ENCODE measurements at places on chromosomes 13 and 19.

DNA sequence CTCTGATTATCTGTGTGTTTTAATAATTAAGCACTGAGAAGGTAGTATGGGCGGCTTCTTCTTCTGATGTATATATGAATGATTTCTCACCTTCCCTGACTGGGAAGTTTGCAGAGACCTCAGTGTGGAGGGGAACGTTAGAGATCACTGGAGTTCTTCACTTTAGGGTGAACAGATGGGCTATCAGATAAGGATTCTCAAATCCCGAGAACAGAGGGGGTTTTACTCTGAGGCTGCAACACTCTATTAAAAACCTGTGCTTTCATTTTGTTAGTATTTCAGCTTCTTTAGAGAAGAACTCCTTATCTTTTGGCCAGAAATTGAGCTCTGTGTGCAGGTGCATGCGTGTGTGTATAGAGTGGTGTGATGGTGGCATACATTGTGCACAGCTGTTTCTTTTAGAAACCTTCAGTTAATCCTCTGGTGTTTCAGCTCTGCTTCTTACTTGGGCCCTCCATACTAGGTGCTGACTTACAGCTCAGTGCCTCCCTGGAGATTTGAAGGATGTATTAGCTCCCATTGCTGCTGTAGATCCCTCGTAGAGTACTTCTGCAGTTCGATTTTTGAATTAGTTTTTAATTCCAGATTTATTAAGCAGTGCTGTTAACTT is 45.3 kb upstream of the PCDH9 start:
- no peak for DNase-seq

GRCh38 chr13:77536358-77536757 is 852 bp downstream of the SCEL start:
- no peak for DNase-seq

- no peak for DNase-seq
Measured at GRCh38 chr13:97111756-97112155, 110.4 kb upstream of the MBNL2 start.

DNA sequence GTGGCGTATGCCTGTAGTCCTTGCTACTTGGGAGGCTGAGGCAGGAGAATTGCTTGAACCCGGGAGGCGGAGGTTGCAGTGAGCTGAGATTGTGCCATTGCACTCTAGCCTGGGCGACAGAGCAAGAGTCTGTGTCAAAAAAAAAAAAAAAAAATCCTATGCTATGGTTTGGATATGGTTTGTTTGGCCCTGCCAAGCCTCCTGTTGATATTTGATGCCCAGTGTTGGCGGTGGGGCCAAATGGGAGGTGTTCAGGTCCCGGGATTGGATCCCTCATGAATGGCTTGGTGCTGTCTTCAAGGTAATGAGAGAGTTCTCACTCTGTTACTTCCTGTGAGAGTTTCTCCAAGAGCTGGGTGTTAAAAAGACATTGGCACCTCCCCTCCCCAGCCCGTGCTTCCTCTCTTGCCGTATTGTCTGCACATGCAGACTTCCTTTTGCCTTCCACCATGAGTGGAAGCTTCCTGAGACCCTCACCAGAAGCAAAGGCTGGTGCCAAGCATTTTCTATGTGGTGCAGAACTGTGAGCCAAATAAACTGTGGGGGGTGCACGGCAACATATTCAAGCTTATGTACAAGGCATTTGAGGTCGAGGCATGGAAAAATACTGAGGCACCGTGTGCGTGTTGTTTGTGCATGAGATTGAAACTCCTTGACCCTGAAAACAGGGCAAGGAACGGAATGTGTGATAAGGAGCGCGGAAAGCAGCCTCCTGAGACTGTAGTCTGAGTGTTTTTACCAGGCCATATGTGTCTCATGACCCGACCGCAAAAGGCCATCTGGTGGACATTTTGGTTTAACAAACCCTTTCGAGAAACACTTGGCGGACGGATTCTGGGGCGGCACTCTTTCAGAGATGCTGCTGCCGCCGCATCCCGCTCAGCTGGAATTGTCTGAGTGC is 7.3 kb downstream of the SIGLEC9 start:
- no peak for DNase-seq

DNA sequence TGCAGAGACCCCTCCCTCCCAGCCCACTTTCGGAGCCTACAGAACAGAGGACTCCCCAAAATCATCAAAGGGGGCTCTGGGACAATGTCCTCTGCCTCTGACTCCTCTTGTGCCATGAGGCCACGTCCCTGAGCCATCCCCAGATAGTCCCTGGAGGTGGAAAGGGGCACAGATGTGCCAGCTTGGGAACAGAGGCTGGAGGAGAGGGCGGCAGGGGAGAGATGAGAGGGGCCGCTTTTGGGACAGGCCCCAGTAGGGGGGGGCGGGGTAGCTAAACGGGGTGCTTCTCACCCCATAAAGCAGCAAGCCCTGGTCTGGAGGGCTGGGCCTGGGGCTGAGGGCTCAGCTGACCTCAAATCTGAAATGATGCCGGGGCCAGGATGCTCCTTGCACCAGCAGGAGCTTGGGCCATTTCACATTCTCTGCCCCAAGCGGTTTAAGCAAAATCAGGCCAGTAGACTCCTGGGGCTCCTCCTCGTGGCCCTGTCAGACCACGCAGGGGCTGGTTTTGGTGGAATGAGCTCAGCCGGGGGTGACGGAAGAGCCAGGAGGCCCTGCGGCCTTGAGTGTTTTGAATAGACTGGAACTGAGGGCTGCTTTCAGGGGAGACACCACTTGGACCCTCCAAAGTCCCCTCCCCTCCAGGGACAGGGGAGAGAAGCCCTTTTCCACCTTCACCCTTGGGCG is 27.1 kb downstream of the ONECUT3 start:
- no peak for DNase-seq

GRCh38 chr13:111906816-111907215 is 160.1 kb upstream of the SOX1 start:
- no peak for DNase-seq

GRCh38 chr19:46469541-46470185 is 1.7 kb downstream of the PNMA8A start:
- no peak for DNase-seq

DNA sequence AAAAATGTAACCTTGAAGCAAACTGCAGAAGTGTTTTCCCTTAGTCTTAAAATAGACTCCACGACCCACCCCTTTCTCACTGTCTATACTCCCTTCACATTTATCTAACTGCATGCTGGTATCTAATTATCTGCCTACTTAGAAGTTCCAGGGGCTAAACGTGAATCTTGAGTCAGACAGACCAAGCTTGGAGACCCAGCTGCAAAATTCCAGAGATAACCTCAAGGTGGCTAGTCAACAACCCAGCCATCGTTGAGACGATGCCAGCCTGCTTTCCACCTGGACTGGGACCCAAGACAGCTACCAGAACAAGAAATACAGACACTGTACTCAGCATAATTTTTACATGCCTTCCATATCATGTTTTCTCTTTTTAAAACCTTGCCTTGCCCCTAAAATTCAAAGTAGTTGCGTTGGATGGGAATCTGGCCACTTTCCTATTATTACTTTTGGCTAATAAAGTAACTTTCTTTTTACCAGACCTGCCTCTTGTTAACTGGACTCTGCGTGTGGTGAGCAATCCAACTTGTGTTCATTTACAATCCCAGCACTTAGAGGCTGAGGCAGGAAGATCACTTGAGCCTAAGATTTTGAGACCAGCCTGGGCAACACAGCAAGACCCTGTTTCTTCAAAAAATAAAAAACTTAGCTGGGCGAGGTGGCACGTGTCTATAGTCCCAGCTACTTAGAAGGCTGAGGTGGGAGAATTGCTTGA is 82.3 kb downstream of the CDADC1 start:
- no peak for DNase-seq

- DNase-seq: no peak
Measured at GRCh38 chr19:36093687-36094086, 17.3 kb upstream of the OVOL3 start.

GRCh38 chr19:14502334-14503092 is 6.6 kb upstream of the GIPC1 start:
- no peak for DNase-seq

DNA sequence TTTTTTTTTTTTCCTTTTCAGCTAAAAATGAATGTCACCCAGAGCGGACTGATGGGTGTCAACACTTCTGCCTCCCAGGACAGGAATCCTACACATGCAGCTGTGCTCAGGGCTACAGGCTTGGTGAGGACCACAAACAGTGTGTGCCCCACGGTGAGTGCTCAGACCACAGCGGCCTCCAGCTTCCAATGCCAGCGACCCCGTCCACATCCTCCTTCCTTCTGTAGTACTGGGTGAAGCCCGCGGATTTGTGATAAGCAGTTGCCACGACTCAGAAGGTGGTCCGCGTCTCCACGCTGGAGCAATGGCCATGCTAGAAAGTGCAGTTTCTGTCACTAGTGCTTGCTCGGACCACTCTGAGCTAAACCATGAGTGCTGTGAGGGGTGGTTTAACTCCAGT is 6.0 kb downstream of the PROZ start:
- no peak for DNase-seq

DNA sequence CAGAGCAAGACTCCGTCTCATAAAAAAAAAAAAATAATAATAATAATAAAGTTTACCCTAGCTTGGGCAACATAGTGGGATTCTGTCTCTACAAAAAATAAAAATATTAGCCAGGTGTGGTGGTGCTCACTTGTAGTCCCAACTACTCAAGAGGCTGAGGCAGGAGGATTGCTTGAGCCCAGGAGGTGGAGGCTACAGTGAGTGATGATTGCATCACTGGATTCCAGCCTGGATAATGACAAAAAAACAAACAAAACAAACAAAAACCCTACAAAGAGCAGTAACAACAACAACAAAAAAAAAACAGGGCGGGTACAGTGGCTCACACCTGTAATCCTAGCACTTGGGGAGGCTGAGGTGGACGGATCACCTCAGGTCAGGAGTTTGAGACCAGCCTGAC is 45.2 kb downstream of the ZNF331 start:
- no peak for DNase-seq

DNA sequence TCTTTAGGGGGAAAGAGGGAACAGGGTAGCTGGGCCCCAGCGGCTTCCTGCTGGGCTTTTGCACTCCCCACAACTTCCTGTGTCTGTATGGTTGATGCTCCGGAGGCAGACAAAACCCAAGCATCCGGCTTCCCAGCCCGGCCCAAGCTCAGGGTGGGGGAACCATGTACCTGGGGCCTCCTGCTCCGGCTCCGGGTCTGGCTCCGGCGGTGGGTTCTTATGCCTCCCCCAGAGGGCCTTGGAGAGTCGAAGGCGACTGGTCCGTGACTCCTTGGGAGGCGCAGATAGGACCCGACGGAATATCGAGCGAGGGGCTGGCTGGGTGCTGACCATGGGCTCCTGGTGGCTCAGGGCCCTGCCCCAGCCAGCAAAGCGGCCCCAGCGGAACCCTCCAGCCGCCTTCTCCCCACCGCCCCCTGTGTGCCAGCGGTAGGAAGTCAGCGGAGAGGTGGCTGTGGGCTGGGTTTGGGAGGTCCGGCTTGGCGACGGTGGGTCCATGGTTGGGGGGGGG is 428 bp downstream of the RASAL3 start:
- DNase-seq: peak; percentile 64

DNA sequence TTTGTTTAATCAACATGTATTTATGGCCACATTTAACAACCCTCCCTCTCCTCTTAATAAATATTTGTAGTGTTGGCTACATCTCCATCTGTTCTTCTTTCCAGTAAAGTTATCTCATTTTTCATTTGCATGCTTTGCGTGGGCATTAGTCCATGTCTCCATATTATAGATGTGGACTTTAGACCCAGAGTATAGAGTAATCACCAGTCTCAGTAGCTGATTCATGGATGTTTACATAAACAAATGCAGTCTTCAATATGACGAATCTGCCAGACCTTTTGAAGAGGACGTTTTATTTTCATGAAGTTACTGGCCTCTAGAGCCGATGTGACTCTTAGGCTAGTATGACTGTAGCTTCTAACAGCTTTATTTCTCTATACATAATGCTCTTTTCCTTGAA is 1546.2 kb downstream of the OLFM4 start:
- DNase-seq: no peak

DNA sequence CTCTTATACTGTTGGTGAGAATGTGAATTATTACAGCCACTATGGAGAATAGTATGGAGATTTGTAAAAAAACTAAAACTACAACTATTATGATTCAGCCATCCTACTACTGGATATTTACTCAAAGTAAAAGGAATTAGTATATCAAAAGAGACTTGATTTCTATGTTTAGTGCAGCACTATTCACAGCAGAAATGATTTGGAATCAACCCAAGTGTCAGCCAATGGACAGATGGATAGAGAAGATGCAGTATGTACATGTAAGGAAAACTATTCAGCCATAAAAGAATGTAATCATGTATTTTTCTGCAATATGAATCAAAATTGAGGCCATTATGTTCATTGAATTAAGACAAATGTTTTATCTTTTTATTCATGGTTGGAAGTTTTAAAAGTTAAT is 1705.5 kb downstream of the SLITRK1 start:
- no peak for DNase-seq

- no peak for DNase-seq
Measured at GRCh38 chr19:45315304-45315703, 7.4 kb downstream of the CKM start.

DNA sequence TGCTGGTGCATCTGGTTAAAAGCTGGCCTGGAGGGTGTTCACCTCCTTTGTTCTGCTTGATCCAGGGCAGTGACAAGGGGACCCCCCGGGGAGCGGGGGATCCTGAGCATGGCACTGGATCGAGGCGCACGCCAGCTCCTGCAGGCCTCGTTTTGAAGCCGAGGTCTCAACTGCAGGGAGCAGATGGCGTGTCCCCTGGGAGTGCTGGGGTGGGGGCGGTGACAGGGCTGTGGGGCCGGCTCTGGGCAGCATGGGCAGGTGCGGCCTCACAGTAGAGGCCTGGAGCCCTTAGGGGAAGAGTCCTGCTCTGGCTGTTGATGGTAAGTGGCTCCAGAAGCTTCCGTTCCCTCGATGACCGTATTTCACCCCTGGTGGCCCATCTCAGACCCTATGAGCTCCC is 51.8 kb downstream of the CRTC1 start:
- DNase-seq: no peak

GRCh38 chr13:79108914-79109643 is 297.0 kb downstream of the RBM26 start:
- DNase-seq: no peak

GRCh38 chr19:29245215-29245614 is 32.3 kb upstream of the UQCRFS1 start:
- no peak for DNase-seq

- no peak for DNase-seq
Measured at GRCh38 chr13:35225582-35225981, 250.9 kb downstream of the MAB21L1 start.

DNA sequence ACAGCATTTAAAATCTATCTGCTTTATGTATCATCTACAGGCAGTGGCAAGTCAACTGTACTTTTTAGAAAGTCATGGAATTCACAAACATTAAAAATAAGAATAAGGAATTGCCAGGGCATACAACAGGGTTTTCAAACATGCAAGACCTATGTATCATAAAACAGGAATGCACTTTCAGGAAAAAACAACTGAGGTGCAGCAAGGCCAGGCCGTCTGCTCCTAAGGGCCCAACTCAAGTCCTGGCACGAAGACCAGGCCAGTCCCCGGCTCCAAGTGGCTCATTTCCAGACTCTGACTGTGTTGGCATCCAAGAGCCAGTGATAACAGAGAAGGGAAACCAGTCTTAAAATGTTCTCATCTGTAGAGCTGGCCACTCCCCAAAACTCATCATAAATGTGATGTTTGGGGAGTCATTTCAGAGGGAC is 7.1 kb downstream of the RFX2 start:
- DNase-seq: no peak

- DNase-seq: no peak
Measured at GRCh38 chr19:33627526-33627925, 5.8 kb downstream of the CHST8 start.

- no peak for DNase-seq
Measured at GRCh38 chr19:50590191-50590590, 22.0 kb upstream of the LRRC4B start.
